Cortex of kidney (tissue), 1 donor: ENCODE measurements at places on chromosomes 1 and 21.

GRCh38 chr1:193458628-193459027 lies 272.2 kb upstream of the B3GALT2 start:
- DNase-seq, result no peak

DNA sequence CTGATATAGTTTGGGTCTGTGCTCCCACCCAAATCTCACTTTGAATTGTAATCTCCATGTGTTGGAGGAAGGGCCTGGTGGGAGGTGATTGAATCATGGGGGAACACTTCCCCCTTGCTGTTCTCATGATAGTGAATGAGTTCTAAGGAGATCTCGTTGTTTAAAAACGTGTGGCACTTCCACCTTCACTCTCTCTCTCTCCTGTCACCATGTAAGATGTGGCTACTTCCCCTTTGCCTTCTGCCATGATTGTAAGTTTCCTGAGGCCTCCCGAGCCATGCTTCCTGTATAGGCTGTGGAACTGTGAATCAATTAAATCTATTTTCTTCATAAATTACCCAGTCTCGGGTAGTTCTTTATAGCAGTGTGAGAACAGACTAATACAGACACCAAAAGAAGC lies 40.4 kb downstream of the FRRS1 start:
- no peak for DNase-seq

- no peak for DNase-seq
Measured at GRCh38 chr1:205663286-205663936, 16.9 kb downstream of the SLC45A3 start.

DNA sequence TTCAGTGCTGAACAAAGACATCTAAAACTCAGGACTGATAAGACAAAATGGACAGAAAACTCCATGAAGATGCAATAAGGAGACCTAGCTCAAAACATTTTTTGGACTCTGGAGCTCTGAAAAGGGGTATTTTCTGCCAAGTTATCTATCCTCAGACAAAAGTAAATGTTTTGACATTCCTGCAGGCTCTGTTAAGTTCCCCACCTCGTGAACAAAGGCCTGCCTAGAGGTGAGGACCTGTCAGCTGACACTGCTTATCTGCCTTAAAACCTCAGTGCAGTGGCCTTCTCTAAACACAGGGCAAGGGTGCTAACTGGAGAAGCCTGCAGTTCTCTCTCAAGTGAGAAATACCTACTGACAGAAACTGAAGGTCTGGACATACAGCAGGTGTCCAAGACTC lies 41.1 kb downstream of the COLGALT2 start:
- no peak for DNase-seq
